ENCODE measurements at places on chromosomes 6 and 20.
A peak's percentile ranks its signal among the peaks of the same experiment; 100 is the strongest.

DNA sequence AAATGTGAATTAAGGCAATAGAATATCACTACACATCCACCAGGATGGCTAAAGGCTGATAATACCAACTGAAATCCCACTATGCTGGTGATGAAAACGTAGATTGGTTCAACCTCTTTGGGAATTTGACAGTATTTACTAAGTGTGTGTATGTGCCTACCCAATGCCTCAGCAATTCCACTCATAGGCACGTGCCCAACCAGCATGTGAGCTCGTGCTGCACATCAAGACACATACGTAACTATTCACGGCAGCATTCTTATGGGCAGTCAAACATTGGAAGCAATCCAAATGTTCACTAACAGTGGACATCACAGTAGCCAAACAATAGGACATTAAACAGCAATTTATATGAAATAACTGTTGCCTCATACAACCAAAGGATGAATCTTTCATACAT is 15.7 kb upstream of the AFDN start:
- DNase-seq: no peak

GRCh38 chr6:140758169-140758877 is 1374.4 kb upstream of the GJE1 start:
- DNase-seq: no peak

- DNase-seq: no peak
Observed at GRCh38 chr6:82169138-82169876, 78.2 kb downstream of the IBTK start.

DNA sequence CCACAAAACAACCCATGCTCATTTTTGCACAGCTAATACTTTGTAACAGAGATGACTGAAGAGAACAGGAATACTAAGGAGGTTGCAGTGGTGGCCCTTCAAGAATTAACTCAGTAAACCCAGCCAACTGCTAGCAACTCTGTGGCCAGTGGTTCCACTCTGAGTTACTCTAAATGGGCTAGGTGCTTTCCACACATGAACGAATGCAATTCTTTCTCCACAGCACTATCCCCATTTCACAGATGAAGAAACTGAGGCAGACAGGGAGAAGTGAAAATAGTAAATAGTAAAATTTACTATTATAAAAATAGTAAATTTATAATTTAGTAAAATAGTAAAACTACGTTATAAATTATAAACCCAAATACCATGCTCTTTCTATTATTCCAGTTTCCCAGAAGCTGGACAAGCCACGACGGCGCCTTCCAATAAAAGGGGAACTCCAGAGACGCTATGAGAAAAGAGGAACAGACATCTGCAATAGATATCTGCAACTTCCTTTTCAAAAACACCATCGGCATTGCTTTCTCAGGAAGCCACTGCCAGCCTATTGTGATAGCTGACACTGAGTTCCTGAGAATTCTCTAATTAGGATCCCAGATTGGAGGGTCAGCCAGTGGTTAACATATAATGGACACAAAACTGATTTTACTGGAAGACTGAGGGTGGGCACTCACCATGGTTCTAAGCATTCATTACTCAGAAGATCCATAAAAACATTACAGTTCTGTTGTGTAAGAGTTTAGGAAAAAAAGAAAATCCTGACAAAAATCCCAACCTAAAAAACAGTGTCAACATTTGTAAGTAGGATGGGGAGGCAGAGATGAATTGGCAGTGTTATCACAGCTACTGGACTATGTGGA is 16.2 kb downstream of the FKBP1A start:
- no peak for DNase-seq

- no peak for DNase-seq
Observed at GRCh38 chr20:49905415-49906091, 9.8 kb downstream of the SPATA2 start.

GRCh38 chr6:128719786-128720185 is 163.2 kb upstream of the LAMA2 start:
- DNase-seq: no peak

- DNase-seq: no peak
Observed at GRCh38 chr6:137266309-137266586, 47.1 kb upstream of the IFNGR1 start.

DNA sequence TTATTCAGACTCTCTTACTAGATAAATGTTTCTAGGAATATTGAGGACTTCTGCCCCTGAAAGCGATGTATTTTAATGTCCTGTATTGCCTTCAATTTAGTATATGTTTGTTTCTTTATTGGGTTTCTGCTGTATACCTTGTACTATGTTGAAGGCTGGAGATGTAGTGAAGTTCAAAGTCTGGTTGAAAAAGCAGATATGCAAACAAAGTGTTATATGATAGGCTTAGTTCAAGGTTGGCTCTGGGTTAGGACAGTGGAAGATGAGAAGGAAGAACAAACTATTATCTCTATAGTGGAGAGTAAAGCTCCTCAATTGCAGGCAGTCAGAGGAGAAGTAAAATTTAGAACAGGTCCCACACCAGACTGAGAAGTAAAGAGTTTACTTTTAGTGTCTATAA is 36.3 kb upstream of the ADGRG6 start:
- no peak for DNase-seq

DNA sequence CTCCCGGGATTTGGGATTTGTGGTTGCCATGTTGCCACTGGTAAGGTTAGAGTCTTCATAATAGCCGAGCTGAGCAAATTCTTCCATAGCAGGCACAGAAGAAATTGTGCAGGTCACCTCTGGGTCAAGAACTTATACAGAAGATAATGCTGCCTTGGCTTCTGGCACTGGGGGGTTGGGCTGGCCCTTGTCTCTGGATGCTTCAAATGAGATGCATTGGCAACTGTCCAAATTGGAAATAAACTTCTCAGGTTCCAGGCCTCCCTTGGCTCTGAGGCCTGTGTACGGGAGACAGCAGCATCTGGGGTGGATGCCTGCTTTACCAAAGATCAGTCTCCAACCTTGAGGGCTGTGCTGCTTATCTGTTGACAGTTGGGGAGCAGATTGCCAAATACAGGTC is 26.2 kb downstream of the MYO6 start:
- DNase-seq: no peak

DNA sequence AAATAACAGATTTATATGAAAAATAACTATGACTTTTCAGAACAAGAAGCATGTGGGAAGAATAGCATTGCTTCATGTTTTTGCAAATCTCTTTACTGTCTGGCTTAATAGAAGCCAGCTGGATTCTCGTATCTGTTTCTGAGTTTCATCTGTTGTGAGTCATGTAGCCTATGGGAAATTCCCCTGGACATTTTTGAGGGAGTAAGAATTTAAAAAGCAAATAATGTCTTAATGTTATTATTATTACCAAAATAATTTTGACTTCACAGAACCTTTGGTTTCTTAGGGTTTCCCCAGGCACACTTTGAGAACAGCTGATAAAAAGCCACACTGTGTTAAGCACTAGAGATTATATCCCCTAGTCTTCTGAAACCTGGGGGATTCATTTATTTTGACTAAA is 75.8 kb downstream of the SYCP2L start:
- no peak for DNase-seq

- no peak for DNase-seq
Observed at GRCh38 chr20:8646716-8647115, 422.2 kb upstream of the PLCB4 start.

GRCh38 chr6:22029171-22029570 is 267.7 kb downstream of the PRL start:
- DNase-seq: no peak

DNA sequence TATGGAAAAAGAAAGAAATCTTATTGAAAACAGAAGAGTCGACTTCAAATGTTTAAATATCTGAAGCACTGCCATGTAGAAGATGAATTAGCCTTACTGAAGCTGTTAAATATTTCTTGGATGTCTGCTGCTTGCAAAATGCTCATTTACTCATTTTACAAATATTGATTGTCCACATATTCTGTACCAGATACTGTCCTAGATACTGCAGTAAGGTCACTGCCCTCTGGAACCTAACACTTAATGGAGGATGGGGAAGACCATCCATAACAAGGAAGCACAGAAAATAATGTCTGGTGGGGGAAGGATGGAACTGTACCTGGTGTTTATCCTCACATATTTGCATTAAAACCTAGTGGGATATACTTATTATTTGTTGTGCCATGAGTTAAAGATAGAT is 99.0 kb downstream of the RCAN2 start:
- no peak for DNase-seq

- no peak for DNase-seq
Observed at GRCh38 chr6:3039384-3039783, 28.9 kb upstream of the RIPK1 start.

DNA sequence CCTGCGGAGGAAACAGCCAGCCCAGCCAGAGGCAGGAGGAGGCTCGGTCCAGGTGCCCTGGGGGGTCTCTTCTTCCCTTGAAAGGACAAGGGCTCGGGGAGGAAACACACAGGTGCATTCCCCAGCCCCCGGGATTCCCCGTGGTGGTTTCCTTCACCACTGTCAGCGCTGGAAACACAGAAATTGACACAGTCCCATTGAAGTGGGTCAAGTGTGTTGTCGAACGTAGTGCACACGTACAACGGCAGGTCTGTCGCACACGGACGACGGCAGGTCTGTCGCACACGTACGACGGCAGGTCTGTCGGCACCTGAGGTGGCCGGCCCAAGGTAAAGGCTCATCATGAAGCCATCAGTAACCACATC is 80.9 kb downstream of the DLL1 start:
- DNase-seq: no peak

DNA sequence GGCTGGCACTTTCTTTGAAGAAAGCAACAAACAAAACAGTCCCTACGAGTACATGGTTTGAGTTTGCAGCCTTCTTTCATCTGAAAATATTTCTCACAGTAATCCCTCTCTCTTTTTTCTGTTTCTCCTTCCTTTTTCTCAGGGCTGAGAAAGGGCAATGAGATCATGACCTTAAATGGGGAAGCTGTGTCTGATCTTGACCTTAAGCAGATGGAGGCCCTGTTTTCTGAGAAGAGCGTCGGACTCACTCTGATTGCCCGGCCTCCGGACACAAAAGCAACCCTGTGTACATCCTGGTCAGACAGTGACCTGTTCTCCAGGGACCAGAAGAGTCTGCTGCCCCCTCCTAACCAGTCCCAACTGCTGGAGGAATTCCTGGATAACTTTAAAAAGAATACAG is 80.7 kb upstream of the CLDN20 start:
- no peak for DNase-seq

DNA sequence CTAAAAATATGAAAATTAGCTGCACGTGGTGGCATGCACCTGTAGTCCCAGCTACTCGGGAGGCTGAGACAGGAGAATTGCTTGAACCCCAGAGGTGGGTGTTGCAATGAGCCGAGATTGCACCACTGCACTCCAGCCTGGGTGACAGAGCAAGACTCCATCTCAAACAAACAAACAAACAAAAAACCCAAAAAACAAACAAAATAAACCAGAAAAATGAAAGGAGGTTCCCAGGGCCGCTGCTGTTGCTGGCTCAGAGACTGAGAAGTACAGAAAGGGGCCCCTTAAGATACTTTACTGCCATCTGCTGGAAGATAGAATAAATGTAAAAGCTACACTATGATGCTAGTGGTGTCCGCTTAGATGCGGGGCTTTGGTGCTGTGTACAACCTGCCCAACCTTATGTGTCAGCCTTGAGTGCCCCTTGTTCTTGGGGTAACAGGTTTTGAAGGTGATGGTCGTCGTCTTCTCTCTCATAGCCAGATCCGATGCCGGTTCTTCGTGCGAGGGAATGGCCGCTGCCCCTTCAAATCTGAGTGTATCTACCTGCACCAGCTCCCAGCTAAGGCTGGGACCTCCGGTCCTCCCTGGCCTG is 2.8 kb upstream of the FANCE start:
- peak; percentile 72 for DNase-seq

DNA sequence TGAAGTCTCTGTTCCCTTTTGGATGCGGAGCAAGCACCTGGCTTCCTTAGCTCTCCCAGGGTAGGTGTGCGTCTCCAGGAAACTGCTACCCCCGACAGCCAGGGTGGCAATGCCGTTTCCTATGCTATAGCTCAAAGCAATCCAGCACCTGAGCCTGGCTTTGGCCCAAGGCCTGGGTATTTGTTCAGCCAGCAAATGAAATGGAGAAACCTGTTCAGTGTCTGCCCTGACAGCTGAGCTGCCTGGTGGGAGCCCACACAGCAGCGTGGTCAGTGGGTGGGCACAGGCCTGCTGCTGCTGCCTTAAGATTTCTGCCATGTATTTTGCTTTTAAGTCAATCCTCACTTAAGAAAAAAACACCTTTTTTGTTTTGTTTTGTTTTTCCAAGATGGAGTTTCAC is 13.7 kb downstream of the SPATA2 start:
- DNase-seq: no peak

DNA sequence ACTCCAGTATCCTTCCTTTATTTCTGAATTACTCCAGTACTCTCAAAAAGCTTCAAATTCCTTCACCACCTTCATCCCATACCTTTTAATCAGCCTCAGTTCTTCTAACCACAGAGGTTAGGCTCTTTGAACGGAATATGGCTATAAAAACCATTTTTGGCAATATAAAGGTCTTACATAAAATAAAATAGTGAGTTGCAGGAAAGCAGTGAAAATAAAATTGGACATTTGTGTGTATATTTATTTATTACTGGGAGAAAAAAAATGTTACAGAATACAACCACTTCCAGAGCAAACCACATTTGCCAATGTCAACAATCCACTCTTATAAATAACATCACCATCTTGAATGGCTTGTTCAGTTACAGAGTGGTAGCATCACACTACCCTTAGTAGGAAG is 7.7 kb downstream of the HDDC2 start:
- DNase-seq: no peak

DNA sequence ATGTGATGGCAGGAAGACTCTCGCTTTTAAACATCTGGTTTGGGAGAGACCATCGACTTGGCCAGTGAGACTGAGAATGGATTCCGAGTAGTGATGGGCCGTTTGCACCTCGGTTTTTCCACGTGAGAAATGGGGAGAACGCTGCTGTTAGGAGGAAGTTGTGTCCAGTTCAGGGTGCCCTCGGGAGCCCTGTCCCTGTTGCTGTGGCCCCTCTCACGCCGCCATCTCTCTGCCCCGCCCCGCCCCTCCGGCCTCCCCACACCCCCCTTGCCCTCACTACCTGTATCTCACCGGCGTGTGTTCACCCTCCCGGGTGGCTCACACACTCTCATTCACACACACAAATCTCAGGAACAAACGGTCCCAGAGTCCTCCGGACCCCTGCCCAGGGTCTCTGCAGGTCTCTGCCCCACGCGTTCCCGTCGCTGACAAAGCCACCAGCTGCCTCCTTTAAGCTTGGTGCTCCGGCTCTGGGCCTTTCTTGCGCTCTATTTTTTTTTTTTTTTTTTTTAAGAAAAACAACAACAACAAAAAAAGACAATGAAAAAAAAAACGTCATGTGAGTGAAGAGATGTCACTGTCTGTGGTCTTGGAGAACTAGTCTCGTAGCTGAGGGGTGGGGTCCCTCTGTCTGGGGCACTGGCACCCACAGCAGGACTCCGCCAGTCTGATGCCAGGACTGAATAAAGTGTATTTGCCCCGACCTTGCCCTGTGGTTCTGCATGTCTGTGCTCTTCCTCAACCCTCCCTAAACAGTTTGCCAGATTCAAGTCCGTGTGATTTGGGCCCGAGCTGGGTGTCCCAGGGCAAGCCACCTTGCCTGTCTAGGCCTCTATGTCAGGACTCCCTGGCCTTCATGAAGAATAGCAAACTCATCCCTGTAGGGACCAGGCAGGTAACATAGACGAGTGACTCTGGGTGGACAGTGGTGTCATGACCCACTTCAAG is 2.9 kb downstream of the SOX12 start:
- DNase-seq: no peak
